Naive thymus-derived CD8-positive, alpha-beta T cell (primary cell): ENCODE measurements at places on chromosomes 5 and 9.

DNA sequence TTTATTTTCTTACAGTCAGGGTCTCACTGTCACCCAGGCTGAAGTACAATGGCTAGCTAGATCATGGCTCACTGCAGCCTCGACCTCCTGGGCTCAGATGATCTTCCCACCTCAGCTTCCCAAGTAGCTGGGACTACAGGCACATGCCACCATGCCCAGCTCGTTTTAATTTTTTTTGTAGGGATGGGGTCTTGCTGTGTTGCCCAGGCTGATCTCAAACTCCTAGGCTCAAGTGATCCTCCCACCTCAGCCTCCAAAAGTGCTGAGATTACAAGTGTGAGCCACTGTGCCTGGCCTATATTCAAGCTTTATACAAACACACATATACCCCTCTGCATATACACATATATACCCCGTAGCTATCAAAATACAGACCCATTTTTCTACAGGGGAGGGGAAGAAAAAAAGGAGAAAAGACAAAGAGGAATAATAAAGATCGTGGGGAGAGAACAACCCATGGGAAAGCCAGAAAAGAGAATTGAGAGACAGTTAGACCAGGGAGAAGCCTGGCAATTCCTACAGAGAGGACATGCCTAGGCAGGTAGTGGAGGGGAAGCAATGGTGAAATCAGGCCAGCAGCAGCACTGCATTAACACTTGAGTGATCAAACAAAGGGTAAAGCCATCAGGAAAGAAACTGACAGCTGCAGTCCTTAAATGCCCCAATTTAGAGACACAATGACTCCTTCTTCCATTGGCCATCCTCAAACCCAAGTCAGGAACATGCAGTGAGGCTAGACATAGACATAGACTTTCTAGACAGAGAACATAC is 102.7 kb downstream of the EFNA5 start:
- DNase-seq: no peak

- no peak for DNase-seq
These were observed 22.4 kb upstream of the PLPP1 start for GRCh38 chr5:55557123-55557522.

DNA sequence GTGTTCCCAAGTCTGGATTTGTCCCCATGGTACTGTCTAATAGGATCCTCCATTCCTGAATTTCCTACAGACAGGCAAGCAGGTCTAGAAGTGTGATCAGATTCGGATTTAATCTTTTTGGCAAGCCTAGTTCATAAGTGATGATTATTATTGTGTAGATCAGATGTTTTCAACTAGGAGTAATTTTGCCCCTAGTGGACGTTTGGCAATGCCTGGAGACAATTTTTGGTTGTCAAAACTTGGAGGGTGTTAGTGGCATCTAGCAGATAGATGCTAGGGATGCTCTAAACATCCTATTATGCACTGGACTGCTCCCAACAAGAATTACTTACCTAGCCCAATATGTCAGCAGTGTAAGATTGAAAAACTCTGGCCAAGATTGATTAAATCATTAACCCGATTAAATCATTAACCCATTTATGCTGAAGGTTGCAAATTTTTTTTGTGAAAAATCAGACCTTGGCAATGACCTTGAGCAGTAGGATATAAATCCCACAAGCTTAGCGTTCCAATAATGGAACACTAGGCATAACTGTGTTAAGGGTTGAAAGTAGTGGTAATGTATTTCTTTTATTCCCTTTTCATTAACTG is 28.2 kb downstream of the TCERG1 start:
- DNase-seq: no peak

DNA sequence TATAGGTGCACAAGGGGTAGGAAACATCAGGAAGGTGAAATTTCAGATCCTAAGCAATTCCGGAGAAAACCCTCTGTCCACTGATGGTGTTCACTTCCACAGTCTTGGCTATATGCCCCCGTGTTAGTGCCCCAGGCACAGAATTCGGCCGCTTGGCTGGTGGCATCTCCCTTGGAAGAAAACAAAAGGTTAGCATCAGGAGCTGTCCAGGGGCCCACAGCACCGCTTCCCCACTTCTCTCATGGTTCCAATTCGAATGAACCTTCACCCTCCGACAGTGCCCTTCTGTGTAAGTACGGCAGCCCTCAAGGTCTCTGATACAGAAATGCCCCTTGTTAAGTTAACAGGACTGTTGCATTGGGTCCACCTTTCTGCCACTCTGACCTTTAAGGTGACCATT is 409.0 kb downstream of the GADD45G start:
- DNase-seq: no peak

DNA sequence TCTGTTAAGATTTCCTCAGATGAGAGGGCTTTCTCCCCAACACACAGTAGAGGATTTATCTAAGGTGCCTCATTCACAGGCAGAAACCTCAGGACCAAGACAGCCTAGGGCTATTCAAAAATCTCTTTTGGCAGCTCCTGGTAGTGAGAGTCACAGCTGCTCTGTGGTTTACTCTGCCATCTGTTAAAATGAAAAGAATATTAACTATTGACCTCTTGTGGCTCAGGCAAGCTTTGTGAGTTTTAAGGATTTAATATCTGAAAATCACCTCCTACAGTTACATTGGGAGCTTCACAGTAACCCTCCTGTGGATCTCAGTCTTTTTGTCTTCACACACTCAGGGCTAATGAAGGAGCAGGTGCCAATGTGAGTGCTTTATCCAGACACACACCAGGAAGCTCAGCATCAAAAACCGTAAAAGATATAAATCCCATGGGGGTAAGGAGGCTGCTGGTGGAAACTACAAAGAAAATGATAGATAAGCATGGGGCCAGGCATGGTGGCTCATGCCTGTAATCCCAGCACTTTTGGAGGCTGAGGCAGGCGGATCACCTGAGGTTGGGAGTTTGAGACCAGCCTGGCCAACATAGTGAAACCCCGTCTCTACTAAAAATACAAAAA is 29.7 kb downstream of the PPP1R2B start:
- no peak for DNase-seq

- DNase-seq: no peak
These were observed 28.2 kb downstream of the PRELID2 start for GRCh38 chr5:145806923-145807322.

DNA sequence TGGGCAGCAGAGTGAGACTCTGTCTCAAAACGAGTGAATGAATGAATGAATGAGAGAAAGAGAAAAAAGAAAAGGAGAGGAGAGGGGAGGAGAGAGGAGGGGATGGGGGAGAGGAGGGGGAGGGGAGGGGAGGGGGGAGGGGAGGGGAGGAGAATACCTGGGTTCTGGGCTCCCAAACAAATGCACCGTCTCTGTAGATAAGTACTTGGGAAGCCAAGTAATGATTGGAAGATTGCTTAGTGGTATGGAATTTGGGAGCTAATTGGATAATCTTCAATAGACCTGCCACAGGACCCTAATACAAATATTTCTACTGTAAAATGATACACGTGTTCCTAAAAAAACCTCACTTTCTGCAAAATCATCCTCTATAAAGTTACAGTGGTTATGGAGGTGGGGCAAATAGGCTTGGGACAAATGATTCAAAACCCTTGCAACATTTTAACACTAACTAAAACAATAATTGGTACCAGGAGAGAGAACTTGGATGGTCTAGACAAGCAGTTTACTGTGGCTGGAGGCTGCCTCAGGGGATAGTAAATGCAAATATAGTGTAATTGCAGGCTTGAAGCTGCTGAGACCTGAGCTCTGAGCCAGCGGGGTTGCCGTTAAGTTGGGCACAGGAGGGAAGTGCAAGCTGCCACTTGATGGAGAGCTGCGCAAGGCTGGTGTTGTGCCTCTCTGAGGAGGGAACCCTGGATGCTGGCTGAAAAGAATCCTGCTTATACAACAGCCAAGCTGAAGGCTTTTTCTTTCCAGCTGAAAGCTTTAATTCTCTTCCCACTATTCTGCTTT is 3.5 kb downstream of the HEMGN start:
- no peak for DNase-seq

- DNase-seq: no peak
These were observed 317.5 kb downstream of the PIK3R1 start for GRCh38 chr5:68533051-68533450.

DNA sequence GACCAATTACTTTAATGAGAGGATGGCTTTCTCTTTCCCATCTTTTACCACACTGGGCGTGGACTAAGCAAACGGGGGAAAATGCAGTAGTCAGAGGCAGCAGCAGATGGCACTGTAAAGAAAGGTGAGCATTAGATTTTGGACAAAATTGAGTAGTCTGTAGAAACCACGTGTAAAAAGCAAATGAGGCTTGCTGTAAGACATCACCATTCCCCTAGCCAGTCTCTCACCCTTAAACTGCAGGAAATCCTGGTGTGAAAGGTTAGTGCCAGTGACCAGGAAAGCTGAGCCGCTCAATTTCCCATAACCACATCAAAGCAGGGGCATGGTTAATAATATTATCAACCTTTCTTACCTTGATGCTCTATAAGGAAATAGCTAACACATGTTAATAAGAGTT is 31.8 kb downstream of the SPATA31C2 start:
- DNase-seq: no peak

- no peak for DNase-seq
These were observed 7.4 kb downstream of the MEF2C start for GRCh38 chr5:88875341-88876234.

DNA sequence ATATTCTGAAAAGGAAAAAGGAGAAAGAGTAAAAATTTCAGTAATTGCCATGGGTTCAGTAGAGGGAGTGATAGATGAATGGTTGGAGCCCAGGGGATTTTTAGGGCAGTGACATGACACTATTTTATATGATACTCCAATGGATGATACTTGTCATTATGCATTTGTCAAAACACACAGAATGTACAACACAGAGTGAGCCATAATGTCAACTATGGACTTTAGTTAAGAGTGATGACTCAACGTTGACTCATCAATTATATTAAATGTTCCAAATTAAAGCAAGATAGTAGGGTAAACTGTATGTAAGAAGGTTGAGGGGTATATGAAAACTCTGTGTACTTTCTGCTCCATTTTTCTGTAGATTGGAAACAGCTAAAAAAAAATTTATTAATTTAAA is 586.4 kb downstream of the TAF11L14 start:
- DNase-seq: no peak

DNA sequence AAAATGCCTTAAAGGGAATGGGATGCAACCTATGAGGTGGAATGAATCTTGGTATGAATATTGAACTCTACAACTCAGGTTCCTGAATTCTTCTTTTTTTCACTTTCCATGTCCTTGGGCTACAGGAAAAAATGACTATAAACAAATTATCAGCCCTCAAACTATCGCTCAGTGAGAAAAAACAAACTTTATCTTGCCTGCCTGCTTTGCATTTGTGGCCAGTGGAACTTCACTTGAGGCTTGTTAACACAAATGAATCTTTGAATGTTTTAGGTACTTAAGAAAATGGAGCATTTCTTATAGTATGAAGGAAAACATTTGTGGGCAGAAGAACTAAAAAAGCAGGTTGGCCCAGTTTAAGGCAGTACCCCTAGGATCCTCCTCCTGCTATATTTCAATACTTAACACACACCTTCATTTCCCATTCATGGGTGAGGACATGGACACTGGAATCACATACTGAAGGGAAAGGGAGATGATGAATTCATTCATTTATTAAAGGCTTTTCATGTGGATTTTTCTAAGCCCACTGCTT is 34.1 kb downstream of the ELOVL7 start:
- no peak for DNase-seq

DNA sequence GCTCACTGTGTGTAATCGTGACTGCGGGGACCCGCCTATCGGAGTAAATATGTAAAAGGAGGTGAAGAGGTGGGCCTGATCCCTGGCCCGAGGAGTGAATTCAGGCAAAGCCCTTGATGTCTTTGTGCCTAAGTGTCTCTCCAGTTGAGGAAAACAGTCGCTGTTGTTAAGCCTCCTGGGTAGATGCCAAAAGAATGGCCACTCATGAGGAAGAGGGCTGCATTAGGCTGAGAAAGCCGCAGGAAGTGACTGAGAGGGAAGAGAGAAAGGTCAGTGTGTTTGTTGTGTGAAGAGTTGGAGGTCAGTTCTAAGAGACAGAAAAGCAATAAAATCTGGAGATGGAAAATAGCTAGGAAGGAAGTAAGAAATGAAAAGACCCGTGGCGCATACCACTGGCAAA is 35.8 kb upstream of the PIP5K1B start:
- no peak for DNase-seq

- DNase-seq: no peak
These were observed 339.5 kb downstream of the PDE4D start for GRCh38 chr5:59553992-59554391.

- DNase-seq: peak; percentile 30
These were observed 30.7 kb downstream of the IFNW1 start for GRCh38 chr9:21110708-21111576.

- no peak for DNase-seq
These were observed 416.3 kb upstream of the ZNF608 start for GRCh38 chr5:125162714-125163113.

DNA sequence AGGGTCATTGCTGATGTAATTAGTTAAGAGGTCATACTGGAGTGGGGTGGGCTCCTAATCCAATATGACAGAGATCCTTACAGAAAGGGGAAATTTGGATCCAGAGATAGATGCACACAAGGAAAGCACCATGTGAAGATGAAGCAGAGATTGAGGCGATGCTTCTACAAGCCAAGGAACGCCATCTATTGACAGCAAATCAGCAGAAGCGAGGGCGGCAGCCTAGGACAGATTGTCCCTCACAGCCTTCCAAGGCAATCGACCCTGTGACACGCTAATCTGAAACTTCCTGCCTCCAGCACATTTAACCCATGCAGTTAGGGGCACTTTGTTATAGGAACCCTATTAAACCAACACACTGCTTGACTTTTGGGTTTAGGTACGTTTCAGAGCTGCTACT is 285.1 kb upstream of the DAP start:
- no peak for DNase-seq

GRCh38 chr5:14745753-14746152 is 81.2 kb downstream of the OTULIN start:
- DNase-seq: peak; percentile 27

- DNase-seq: no peak
These were observed 6.5 kb upstream of the C9 start for GRCh38 chr5:39370555-39371366.

GRCh38 chr5:65213921-65214525 is 267.7 kb downstream of the ADAMTS6 start:
- DNase-seq: no peak

- DNase-seq: no peak
These were observed 540.1 kb downstream of the EBF1 start for GRCh38 chr5:158559643-158560042.

DNA sequence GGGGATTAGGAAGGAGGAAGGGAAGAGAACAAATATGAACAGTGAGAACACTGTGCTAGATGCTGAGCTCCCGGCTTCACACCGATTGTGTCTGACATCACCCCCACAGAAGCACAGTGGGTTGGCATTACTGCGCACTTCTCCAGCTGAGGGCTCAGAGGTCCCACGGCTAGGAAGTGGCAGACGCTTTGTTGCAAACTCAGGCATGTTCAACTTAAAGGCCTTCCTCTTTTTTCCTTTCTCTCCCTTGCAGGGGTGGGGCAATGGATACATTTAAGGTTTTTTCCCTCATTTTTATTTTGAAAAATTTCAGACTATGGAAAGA is 15.5 kb upstream of the SHB start:
- no peak for DNase-seq

DNA sequence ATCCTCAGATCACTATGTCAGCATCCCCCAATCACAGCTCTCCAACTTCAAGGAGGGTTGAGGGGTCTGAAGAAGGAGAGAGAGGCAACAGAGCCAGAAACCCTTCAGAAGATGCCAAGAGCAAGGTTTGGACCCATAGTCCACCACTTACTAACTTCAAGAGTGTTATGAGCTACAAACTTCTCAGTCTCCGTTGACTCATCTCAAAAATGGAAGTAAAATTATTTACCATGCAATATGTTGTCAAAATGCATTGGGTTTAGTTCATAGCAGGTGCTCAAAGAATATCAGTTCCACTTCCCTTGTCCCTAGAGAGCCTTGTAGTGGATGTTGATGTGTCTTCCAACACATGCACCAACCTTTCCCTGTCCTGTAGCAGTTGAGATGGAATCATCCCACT is 116.0 kb downstream of the KCNIP1 start:
- DNase-seq: no peak
